ENCODE measurements at places on chromosomes 5 and 9. TPM values are rescaled to one million over a fixed set of nuclear protein-coding genes. Genes with fewer than 3 reads are reported as not detected.

DNA sequence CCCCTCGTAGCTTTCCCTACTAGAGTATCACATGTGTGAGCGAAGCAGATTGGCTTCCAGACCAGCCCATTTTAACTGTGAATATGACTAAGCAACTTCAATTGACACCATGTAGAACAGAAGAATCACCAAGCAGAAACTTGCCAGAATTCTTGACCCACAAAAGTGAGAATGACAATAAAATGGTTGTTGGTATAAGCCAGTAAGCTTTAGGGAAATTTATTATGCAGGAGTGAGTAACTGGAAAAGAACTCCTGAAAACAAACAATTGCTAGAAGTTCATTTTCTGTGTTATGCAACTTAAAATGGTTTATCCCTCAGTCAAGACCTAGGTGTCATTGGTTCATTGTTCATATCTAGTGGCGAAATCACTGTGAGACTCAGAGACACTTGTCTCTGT is 303.1 kb downstream of the DMRT2 start:
- H3K4me1 ChIP-seq, result no peaks in the 10 kb centered on the region
- no peaks in the 10 kb centered on the region for H3K36me3 ChIP-seq
- H3K4me3 ChIP-seq, result no peak overlapping the region
- no peak for DNase-seq
- H3K27ac ChIP-seq, result no peak overlapping the region

DNA sequence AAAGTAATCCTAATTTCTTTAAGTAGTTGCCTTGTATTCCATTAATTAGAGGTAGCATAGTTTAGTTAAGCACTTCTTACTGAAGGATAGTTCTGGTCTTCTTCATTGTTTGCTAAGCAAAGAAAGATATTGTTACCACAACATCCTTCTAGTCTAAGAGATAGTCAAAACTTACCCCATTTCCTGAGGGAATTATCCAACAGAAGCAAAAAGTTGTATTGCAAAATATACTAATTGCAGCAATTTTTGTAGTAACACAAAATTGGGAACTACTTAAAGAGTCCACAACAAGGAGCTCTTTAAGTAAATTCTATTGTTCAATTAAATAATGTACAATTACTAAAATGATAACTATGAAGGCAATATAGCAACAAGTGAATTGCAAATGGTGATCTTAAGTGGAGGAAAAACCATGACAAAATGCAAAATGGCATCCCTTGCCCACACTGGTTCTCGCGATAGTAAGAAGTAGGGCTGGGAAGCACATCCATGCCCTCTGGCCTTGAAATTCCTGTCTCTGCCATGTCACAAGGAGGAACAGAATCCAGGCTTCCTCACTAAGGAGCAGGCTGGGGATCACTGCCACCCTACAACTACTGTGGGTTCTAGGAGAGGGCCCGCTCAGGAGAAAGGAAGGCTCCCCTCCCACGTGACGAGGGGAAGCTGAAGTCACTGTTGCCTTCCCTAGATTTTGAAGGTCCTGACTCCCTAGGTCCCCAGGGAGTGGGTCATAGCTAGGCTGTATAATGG is 23.3 kb upstream of the MEGF9 start:
- H3K4me1 ChIP-seq, result no peaks in the 10 kb centered on the region
- H3K27me3 ChIP-seq, result no peaks in the 10 kb centered on the region
- no peak overlapping the region for H3K4me3 ChIP-seq
- H3K36me3 ChIP-seq, result no peaks in the 10 kb centered on the region
- no peak overlapping the region for H3K27ac ChIP-seq

GRCh38 chr9:93128011-93128714 is 5.9 kb downstream of the NINJ1 start:
- no peak for DNase-seq
- H3K27ac ChIP-seq, result peak overlapping the region; percentile 48
- H3K4me1 ChIP-seq, result peaks cover 73% of the 10 kb centered on the region
- no peaks in the 10 kb centered on the region for H3K27me3 ChIP-seq
- H3K36me3 ChIP-seq, result peaks cover 19% of the 10 kb centered on the region

- H3K27me3 ChIP-seq, result no peaks in the 10 kb centered on the region
- no peaks in the 10 kb centered on the region for H3K36me3 ChIP-seq
- no peak overlapping the region for H3K4me3 ChIP-seq
Measured at GRCh38 chr5:127355337-127355736, 64.7 kb downstream of the MEGF10 start.

DNA sequence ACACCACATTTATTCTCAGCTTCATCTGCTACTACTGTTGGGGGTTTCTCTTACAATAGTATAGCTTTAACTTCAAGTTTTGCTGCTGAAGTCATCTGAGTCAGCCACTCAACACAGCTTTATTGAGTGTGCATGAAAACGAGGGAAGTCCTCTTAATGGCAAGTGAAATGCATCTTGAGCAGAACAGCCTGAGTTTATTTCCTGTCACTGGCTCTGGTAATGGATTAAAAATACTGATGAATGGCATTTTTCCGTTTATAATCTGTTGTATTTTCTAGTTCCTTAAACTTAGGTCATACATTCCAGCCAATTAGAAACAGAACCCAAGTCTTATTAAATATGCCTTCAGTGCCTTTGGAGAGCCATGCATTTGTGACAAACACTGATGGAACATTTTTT is 238.6 kb downstream of the SLF1 start:
- H3K36me3 ChIP-seq, result no peaks in the 10 kb centered on the region
- no peaks in the 10 kb centered on the region for H3K4me1 ChIP-seq
- H3K4me3 ChIP-seq, result no peak overlapping the region
- no peaks in the 10 kb centered on the region for H3K27me3 ChIP-seq

DNA sequence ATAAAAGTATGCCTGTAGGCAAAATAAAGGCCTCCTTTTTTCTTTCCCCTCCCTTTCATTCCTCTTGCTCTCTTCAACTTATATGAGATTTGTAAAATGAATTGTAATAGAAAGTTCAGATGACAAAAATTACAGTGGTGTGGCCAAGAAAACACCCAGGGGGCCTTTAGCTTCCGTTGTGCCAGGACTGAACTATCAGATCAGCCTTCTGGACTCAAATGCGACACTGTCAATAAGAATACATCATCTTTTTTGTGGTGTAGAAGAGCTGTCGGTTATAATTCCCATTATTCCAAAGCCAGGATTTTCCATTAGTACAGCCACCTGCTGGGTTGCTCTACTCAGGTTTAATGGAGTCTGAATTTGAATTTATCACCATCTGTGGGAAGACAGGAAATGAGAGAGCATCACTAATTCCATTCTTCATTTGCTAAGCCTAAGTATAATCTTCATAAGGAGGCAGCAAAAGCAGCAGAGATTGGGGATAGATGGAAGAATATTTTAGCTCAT is 443.4 kb downstream of the ANXA1 start:
- no peaks in the 10 kb centered on the region for H3K4me1 ChIP-seq
- no peak overlapping the region for H3K27ac ChIP-seq
- DNase-seq, result no peak
- H3K27me3 ChIP-seq, result no peaks in the 10 kb centered on the region
- no peak overlapping the region for H3K4me3 ChIP-seq

DNA sequence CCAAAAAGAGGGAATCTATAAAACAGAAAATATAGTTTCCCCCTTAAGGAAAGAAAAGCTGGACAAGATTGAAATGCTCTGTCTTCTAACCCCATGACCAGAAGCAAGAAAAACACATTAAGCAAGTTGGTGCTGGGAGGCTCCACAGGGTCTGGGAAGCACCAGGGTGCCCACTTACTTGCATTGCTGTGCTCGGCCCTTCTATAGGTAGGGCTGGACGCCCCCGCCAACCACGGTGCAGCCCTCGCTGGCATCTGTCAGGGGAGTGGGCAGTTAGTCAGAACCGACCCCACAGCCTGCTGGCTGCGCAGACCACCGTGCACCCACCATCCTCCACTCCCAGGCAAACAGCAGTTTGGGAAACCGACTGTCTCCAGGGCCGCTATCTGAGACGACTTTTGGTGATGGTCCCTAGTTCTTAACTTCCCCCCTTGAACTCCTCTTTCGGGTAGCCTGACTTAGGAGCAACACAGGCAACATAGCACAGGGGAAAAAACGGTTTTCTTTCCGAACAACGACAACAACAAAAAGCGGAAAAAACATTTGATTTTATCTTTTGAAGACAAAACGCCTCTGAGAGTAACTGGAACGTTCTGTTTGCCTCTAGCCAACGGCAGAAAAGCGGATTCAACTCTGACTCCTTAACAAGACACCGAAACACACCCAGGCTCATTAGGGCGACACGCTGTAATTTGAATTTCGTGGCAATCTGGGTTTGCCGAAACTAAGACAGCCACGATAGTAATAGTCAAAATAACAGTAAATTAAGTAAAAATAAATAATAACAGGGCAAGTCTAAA is 3.9 kb downstream of the IRX2 start:
- H3K36me3 ChIP-seq, result no peaks in the 10 kb centered on the region
- no peak overlapping the region for H3K27ac ChIP-seq
- H3K4me3 ChIP-seq, result no peak overlapping the region
- DNase-seq, result no peak

GRCh38 chr5:171705830-171706468 is 79.7 kb upstream of the SMIM23 start:
- H3K27ac ChIP-seq, result no peak overlapping the region
- no peaks in the 10 kb centered on the region for H3K27me3 ChIP-seq
- no peak for DNase-seq
- H3K4me1 ChIP-seq, result no peaks in the 10 kb centered on the region
- no peak overlapping the region for H3K4me3 ChIP-seq

DNA sequence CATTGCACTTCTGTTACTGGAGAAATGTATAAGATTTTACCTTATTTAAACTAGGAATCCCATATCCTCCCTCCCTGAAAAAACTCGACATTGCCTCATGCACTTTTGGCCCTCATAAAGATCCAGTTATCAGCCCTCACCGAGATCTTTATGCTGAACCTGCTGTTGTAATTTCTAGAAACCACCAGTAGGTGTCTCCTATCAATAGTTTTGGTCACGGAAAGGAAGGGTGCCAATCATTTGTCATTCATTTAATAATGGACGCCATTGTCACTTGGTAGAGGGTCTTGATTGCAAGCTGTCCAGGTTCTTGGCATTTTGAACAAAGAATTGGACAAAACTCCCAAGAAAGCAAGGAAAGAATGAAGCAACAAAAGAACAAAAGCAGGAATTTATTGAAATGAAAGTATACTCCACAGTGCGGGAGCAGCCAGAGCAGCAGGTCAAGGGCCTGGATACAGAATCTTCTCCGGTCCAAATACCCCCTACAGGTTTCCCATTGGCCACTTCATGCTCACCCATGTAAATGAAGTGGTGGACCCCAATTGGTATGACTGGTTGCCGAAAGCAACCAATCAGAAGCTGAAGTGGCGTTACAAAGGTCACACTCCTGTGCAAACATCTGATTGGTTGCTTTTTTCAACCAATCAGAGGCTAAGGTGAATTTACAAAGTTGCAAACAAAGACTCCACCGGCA is 524.3 kb downstream of the PSAT1 start:
- no peaks in the 10 kb centered on the region for H3K36me3 ChIP-seq
- no peak overlapping the region for H3K4me3 ChIP-seq
- DNase-seq, result peak; percentile 2
- H3K27ac ChIP-seq, result no peak overlapping the region
- no peaks in the 10 kb centered on the region for H3K27me3 ChIP-seq

DNA sequence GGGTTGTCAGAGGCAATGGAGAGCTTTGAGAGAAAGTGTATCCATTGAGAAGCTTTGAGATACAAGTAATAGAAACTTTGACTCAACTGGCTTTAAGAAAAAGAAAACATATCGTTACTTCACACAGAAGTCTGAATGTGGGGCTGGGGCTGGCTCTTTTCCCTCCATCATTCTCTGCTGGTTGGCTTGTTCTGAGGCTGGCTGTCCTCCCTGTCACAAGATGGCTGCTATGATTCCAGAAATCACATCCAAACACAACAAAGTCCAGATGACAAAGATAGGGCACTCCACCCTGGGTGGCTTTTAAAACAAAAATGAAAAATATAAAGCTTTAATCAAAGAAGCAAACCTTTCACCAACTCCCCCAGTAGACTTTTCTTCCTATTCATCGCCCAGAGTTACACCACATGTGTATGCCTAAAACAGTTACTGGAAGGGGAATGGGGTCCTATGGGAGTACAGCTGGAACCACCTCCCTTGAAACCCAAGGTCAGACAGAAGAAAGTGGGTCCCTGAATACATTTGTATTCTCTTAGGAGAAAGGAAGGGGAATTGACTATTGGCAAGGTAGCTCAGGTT is 284.3 kb downstream of the GAS1 start:
- no peaks in the 10 kb centered on the region for H3K36me3 ChIP-seq
- no peak for DNase-seq
- H3K4me1 ChIP-seq, result peaks cover 7% of the 10 kb centered on the region
- H3K27ac ChIP-seq, result no peak overlapping the region
- no peaks in the 10 kb centered on the region for H3K27me3 ChIP-seq

DNA sequence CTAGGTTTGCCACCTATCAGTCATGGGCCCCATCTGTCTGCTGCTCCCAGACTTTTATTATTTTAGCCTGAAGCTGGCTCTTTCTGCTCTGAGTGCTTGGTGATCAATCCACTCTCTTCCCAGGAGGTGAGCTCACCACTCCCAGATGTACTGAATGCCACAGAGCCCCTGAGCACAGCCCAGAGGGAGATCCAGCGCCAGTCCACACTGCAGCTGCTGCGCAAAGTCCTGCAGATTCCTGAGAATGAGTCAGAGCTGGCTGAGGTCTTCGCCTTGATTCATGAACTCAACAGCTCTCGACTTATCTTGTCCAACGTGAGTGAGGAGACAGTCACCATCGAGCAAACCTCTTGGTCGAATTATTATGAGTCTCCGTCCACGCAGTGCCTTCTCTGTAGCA is 36.0 kb downstream of the HMGXB3 start:
- no peak overlapping the region for H3K4me3 ChIP-seq
- peaks cover 94% of the 10 kb centered on the region for H3K36me3 ChIP-seq
- no peaks in the 10 kb centered on the region for H3K4me1 ChIP-seq
- no peak overlapping the region for H3K27ac ChIP-seq
- no peak for DNase-seq
- H3K27me3 ChIP-seq, result no peaks in the 10 kb centered on the region

DNA sequence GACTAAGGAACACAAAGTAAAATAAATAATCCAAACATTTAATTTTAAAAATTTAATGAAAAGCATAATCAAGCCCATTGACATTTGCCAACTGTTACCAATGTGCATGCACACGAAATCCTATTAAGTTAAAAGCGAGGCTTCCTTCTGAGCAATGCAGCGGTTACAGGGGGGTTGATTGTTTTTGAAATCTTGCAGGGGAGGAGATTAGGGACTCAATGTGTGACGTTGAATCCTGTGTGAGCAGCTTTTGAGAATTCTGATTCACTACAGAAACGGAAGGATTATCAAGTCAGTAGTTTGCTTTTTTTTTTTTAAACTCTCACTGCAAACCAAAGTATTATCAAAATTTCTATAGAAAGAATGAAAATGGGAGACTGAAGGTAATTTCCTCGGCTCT is 109.5 kb downstream of the PRKACG start:
- H3K36me3 ChIP-seq, result no peaks in the 10 kb centered on the region
- H3K4me3 ChIP-seq, result no peak overlapping the region
- DNase-seq, result no peak
- H3K27me3 ChIP-seq, result no peaks in the 10 kb centered on the region
- no peak overlapping the region for H3K27ac ChIP-seq
- no peaks in the 10 kb centered on the region for H3K4me1 ChIP-seq

GRCh38 chr9:94927048-94927761 is 200.7 kb downstream of the AOPEP start:
- H3K4me1 ChIP-seq, result no peaks in the 10 kb centered on the region
- H3K27ac ChIP-seq, result no peak overlapping the region
- H3K27me3 ChIP-seq, result no peaks in the 10 kb centered on the region
- DNase-seq, result no peak
- H3K36me3 ChIP-seq, result no peaks in the 10 kb centered on the region

GRCh38 chr5:157309796-157310195 is 43.9 kb downstream of the CYFIP2 start:
- H3K4me1 ChIP-seq, result peaks cover 63% of the 10 kb centered on the region
- no peak overlapping the region for H3K4me3 ChIP-seq
- H3K27me3 ChIP-seq, result no peaks in the 10 kb centered on the region
- H3K27ac ChIP-seq, result peak overlapping the region; percentile 62
- H3K36me3 ChIP-seq, result peaks cover 15% of the 10 kb centered on the region

HCN1 gene
- polyA plus RNA-seq, result not detected

C5orf15 gene
- 18.2 TPM for polyA plus RNA-seq

HRH2 gene
- 8.0 TPM for polyA plus RNA-seq

HMGXB3 gene
- polyA plus RNA-seq, result 12.6 TPM

All from naive thymus-derived CD4-positive, alpha-beta T cell (primary cell).